CD4-positive, alpha-beta T cell treated with Interleukin-12 subunit alpha and Interleukin-12 subunit beta, for 1 hour (primary cell): ENCODE measurements at places on chromosomes 1 and 21.

DNA sequence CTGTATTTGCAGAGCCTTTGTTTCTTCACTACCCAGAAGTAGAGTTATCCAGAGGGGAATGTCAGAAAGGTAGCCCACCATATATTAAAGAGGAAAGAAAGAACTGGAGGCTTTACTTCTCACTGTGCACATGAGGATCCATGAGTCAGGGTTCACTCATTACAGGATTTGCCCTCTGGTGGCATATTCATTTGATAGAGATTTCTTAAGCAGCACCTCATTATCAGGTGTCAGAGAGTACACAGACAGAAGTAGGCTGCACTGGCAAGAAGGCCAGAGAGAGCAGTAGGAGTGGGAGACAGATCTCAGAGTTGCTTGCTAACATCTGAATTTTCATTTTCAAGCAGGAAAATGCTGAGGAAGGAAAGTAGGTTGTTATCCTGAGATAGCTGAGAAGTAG lies 123.8 kb downstream of the PIK3R3 start:
- no peak for DNase-seq

DNA sequence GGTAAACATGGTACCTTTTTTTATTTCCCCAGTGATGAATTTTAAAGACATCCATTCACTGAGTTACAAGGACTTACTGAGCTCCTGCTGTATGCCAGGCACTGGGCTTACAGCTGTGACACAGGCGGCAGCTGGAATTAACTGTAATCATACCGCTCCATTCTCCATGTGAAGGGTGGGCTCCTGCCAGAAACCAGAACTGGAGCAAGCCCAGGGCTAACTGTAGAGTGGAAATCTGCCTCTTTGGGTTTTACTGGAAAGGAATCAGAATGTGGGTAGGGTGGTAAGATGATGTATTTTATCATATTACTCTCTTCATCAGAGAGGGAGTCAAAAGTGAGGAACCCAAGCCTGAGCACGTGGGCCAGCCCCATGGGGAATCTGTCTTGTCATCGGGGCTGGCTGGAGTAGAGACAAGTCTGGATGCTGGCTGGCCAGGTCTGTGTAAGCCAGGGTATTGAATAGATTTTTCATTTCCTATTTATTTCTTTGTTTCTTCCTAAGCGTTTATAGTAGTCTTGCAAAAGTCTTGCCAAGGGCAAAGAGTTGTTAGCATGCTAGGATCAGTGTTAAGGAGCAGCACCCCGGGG lies 21.5 kb downstream of the FGGY start:
- DNase-seq = no peak

- no peak for DNase-seq
These were observed 288.9 kb downstream of the LRRIQ3 start for GRCh38 chr1:73909043-73909562.

DNA sequence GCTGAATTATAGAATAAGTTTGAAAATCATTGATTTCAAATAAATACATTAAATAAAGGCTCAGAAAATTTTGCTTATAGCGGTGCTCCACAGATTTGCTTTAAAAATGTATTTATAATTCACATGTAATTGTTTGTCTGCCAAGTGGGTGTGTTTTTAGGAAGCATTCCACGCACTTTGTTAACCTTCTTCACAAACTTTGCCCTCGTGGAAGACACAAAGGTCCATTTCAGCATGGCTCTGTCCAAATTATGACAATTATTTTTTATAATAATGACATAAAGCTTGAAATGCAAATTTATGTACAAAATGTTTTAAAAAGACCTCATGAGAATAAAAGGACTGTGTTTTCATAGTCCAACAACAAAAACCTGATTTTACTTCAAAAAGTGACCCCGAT lies 146.1 kb downstream of the GRIK1 start:
- no peak for DNase-seq

GRCh38 chr1:108880850-108881249 lies 4.1 kb downstream of the GPSM2 start:
- DNase-seq = no peak

DNA sequence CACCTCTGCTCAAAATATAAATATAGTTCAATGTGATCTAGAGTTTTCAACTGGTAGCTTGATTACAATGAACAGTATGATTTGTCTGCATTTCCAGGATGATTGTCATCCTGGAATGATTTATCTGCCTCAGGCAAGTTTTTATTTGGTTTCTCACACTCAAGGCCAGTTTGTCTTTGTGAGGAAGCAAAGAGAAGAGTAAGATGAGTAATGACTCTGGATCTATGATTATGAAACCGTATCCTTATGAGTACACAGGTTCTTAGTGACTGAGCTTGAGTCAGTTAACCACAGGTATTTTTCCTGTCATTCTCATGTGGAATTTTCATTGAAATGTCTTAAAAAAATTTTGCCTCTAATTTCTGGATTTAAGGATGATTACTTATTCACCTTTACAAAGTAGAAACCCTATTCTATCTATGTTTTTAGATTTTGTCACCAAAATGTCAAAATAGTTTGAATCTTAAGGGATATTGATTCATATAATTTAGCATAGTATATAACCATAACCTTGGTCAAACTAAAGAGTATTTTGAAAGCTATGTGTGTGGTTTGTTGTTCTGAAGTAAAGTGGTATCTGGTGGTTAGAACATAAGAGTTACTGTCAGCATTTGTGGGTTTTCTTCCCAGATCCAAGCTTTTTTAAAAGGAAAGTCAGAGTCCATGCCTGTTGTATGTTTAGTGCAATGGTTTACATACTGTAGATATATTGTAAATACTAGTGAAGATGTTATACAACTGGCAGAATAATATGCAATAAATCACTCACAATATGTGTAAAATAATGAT lies 145.0 kb downstream of the RASAL2 start:
- DNase-seq = no peak

DNA sequence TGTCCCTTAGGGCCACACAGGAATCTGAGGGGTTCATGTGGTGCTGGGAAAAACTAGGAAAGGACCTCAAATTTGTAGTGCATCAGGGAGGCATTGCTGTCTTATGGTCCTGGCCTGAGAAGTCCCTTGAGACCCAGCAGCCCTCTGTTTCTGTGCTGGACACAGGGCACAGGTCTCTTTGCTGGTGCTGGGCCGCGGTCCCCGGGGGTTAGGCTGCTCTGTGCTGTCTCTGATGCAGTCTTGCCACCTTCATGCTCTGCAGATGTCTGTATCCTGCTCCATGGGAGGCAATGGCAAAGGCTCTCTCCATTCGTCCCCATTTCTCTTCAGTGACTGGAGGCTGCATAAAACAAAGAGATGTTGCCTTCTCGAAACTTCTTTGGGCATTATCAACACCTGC lies 13.0 kb downstream of the EDARADD start:
- no peak for DNase-seq

GRCh38 chr1:60280256-60280655 lies 206.7 kb upstream of the C1orf87 start:
- no peak for DNase-seq

GRCh38 chr1:227923353-227924167 lies 24.2 kb downstream of the WNT9A start:
- no peak for DNase-seq

- DNase-seq = no peak
These were observed 822 bp upstream of the ELOVL1 start for GRCh38 chr1:43368646-43369020.

DNA sequence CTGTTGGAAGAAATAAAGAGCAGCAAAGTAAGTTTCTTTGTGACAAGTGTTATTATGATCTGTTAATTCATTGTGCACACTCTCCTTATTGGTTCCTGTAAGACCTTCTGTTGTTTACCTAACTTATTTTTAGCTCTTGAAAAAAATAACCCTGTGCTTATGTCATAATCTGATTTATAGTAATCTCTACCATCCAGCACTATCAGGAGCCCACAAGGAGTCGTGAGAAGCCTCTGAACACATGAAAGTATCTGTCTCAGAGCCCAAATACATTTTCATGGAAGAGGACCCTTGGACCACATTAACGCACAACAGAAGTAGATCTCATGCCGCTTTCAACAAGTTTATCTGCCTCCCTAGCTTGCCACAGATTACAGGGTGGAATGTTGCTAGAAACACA lies 45.8 kb downstream of the CENPF start:
- no peak for DNase-seq

- peak; percentile 78 for DNase-seq
These were observed at the start of gene POMGNT1 for GRCh38 chr1:46197964-46198811. Gene POMGNT1 (minus strand): TSS chr1:46198434. CDS start chr1:46197821, 613 bp downstream.

DNA sequence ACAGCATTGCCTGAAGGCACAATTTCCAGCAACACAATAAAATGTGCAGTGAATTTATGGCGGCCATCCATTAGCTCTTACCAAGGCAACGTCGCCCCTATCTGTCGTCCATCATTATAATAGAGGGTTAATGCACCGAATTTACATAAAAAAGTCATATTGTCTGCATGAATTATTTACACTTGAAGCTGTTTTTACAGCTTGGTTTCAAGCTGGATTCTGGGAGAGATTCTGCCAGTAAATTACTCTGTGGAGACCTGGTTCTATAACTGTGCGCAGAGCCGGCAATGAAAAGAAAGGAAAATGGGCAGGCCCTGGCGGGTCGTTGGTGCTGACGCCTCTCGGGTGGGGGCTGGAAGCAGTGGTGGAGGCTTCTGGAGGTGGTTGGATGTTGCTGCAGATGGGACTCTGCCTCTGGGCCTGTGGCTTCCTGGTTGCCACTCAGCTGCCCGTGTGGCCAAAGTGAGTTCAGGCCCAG lies 48.9 kb upstream of the POU3F1 start:
- DNase-seq = no peak

- peak; percentile 60 for DNase-seq
These were observed 5.1 kb downstream of the PMF1 start for GRCh38 chr1:156217871-156218270.

- no peak for DNase-seq
These were observed 181.4 kb upstream of the KIAA0040 start for GRCh38 chr1:175373786-175374623.

DNA sequence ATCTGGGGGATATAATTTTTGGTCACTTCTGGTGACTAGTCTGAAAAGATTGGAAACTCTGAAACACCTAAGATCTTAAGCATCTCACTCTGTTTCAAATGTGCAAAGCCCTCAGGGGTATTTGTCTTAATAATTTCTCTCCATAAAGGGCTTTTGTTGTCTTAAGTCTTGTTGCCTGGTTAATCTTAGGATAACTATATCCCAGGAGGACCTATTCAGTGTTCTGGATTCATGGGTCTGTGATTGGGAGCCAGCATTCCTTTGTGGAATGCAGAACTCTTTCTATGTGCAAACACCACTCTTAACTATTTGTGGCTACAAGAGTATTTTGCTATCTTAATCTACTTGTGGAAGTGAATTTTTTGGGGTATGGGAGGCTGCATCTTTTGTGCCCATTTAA lies 1573.0 kb upstream of the PRMT6 start:
- no peak for DNase-seq

GRCh38 chr1:156385534-156386031 lies 16.6 kb downstream of the RHBG start:
- peak; percentile 76 for DNase-seq

- peak; percentile 7 for DNase-seq
These were observed 14.4 kb upstream of the OR2T10 start for GRCh38 chr1:248611883-248612414.

- no peak for DNase-seq
These were observed 13.7 kb downstream of the TFF3 start for GRCh38 chr21:42301371-42302075.

- DNase-seq = no peak
These were observed 4.2 kb downstream of the GSTM4 start for GRCh38 chr1:109659997-109660690.

DNA sequence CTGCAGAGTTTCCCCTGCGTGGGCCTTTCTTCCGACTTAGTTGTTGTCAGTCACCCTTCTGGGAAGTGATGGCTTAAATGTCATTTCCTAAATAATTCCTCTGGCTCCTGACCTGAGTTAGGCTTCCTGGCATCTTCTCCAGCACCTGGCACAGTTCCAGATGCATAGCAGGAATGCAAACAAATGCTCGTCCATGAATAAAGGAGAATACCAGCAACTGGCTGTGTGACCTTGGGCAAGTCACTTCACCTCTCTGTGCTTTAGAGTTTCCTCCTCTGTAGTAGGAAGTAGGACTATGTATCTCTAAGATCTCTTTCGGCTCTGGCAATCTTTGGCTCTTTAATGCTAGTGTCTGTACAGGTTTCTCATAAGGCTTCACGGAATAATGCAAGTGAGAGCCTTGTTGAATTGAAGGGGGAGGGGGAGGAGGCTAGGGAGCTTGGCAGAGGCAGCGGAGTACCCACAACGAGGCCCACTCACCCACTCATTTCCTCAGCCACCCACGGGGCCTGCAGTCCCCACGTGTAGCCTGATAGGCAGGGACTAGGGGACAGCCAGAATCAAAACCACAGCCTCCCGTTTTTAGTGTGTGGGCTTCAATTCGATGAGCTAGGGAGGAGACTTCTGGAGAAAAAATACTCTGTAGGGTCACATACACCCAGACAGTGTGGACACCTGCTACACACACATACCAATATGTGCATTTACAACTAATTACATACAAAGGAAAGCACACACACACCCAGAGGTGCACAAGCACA lies 48.1 kb downstream of the TENT5C start:
- DNase-seq = peak; percentile 32

- DNase-seq = no peak
These were observed 11.3 kb upstream of the ADGRB2 start for GRCh38 chr1:31775210-31775999.

- no peak for DNase-seq
These were observed 91.5 kb downstream of the ZMYM4 start for GRCh38 chr1:35359995-35360394.
